ENCODE measurements at places on chromosomes 7 and 10.

GRCh38 chr10:103281753-103282152, 4.8 kb downstream of the INA start:
- no peak for DNase-seq

DNA sequence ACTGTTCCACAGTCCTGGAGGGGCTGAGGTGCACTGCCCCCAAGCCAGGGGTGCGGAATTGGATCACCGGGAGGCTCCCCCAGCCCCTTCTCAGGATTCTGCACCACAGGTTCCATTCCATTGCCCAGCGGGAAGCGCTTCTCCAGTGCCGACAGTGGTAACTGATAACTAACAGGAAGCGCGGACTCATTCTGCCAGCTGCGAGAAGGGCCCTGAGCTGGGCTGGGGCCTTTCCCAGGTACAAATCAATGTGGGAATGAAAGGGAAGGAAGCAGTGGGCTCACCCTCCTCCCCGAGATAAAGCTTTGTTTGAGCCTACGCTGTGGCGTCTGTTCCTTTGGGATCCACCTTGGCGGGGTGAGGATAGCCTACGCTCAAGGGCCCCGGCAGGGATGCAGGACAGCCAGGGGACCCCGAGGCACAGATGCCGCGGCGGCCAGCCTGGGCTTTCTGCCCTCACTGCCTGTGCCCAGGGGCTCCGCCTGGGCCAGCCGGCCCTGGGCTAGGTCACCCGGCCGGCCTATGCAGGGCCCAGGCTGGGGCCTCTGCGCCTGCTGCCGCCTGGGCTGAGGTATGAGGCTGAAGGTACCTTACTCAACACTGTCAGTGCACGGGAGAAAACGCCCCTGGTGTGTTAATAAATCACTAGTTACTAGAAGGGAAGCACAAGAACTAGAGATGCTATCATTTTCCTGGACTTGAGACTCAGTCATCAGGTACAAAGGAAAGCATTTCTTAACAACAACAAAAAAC, 39.4 kb downstream of the EN2 start:
- DNase-seq, result no peak

GRCh38 chr7:101134399-101134980, 7.6 kb downstream of the SERPINE1 start:
- no peak for DNase-seq

- no peak for DNase-seq
These were observed 110.1 kb downstream of the SNX13 start for GRCh38 chr7:17830206-17830605.

DNA sequence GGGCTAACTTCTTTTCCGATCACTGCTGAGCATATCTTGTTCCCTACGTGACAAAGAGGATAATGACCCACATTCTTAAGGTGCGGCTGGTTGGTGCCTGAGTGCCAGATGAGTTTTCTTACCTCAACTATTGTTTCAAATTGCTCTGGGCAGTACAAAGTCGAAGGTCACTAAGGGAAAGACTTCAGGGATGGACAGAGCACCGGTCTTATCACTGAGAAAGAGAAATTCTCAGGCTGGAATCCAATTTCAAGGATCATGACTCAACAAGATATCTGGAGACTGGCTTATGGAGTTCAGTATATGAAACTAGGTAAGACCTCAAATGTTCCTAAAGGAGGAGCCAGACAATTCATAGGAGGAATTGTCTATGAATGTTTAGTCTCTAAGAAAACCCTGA, 780.3 kb downstream of the SUGCT start:
- DNase-seq, result no peak

GRCh38 chr10:47176903-47177868, 122.8 kb upstream of the GDF10 start:
- no peak for DNase-seq

- DNase-seq, result no peak
These were observed 660.5 kb downstream of the LRMDA start for GRCh38 chr10:76091926-76092325.

- no peak for DNase-seq
These were observed 2.3 kb upstream of the CUZD1 start for GRCh38 chr10:122847782-122848604.

GRCh38 chr10:98745645-98746044, 298.9 kb upstream of the HPS1 start:
- DNase-seq, result no peak

DNA sequence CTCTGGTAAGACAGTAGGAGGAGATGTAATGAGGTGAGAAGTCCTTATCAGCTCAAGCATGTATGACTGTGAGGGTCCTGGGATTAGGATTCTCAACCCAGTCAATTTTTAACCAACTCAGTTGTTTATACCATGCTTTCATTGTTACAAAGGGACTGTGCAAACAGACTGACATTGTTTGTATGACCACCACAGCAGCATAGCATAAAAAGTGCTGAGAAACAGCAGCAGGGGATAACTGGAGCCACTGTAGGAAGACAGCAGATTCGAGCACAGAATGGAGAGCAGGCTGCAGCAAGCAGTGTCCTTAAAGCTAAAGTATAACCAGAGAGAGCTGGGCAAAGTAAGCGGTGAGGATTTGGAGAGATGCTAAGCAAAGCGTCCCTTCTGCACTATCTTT, 829.5 kb downstream of the REEP3 start:
- no peak for DNase-seq

- no peak for DNase-seq
These were observed 185.7 kb downstream of the KCNMA1 start for GRCh38 chr10:77451886-77452285.

All from CD4-positive, alpha-beta T cell treated with Interleukin-21 for 1 hour (primary cell).